ENCODE measurements at places on chromosomes 7 and 10.

GRCh38 chr7:139673230-139673629 lies 104.6 kb downstream of the HIPK2 start:
- no peak for DNase-seq

GRCh38 chr7:78253850-78254725 lies 455.5 kb downstream of the PHTF2 start:
- no peak for DNase-seq

- DNase-seq: no peak
Measured at GRCh38 chr10:110496553-110497437, 912 bp upstream of the DUSP5 start.

DNA sequence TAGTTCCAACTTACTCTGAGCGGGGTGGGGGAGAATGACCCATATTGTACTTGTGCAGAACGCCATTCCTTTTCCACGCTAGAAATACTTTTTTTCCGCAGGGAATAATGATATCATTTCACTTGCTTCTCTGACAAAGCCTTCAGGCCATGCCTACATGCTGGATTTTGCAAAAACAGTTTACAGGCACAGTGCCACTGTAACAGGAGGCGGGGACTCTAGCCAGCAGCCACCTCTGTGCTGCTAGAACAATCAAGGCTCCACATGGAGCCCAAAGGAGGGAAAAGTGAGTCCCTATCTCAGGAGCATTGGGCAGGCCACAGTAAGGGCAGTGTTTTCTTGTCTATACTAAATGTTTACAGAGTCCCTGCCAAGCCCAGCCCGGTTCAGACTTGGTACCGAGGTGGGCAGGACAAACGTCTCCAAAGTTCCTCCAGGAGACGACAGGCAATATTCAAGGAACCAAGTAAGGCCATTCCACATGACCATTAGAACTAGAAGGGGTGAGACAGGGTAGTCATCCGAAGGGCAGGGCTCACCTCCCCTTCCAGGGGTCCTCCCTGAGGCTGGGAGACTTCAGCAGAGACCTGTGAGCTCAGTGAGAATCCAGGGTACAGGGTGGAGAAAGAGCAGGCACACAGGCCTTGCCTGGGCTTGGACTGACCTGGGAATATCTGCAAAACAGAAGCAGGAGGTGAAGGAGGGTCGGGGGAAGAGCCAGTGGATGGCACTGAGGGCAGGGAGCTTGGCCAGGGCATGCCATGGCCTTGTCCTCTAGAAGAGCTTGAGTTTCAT lies 90.9 kb upstream of the NPS start:
- no peak for DNase-seq

- DNase-seq: no peak
Measured at GRCh38 chr7:18320422-18320821, 175.1 kb upstream of the HDAC9 start.

DNA sequence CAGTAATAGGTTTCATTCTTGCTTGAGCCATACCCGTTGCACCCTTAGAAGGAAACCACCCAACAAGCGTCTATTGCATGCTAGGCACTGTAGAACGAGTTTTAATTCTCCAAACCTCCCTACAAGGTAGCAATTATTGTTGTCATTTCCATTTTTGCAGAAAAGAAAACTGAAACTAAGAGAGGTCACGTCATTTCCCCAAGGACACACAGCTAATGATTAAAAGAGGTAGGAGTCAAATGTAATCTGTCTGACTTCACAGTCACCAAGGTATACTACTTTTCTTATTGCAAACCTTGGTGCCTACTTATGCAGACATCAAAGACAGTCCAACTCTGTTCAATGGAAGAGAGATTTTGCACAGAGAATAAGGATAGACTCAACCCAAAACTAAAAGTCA lies 49.1 kb upstream of the C1QL3 start:
- DNase-seq: no peak

DNA sequence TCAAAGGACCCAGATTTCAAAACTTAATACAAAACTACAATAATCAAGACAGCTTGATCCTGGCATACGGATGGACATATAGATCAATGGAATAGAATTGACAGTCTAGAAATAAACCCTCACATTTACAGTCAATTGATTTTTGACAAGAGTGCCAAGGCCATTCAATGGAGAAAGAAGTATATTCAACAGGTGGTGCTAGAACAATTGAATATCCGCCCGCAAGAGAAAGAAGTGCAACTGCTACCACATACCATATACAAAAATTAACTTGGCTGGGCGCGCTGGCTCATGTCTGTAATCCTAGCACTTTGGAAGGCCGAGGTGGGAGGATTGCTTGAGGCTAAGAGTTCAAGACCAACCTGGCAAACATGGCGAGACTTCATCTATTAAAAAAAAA lies 23.2 kb upstream of the CCL24 start:
- DNase-seq: no peak

- no peak for DNase-seq
Measured at GRCh38 chr7:6169805-6170520, 102.5 kb downstream of the CYTH3 start.

DNA sequence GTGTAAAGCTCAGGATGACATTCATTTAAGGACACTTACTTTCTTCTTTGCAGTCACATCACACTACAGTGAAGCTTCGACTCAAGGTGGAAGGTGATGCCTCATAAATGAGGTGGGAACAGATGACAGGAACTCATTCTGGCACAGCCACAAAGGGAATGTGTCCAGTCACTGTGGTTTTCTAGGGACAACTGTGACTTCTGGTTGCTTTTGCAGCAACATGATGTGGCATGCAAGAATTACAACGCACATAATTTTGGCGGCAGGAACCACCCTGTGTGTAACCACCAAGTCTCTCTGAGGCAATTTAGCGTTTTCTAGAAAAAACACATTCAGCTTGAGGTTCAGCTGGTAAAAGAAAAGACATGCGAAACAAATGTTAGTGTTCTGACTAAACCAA lies 32.0 kb upstream of the FERD3L start:
- no peak for DNase-seq

GRCh38 chr7:54161621-54162020 lies 380.6 kb upstream of the VSTM2A start:
- DNase-seq: no peak

Data from AG04449 (cell line).